Hepatocyte (in vitro differentiated cells): ENCODE measurements at places on chromosomes 2 and 18.

GRCh38 chr18:12242658-12243260 is 11.4 kb upstream of the CIDEA start:
- no peak for DNase-seq

DNA sequence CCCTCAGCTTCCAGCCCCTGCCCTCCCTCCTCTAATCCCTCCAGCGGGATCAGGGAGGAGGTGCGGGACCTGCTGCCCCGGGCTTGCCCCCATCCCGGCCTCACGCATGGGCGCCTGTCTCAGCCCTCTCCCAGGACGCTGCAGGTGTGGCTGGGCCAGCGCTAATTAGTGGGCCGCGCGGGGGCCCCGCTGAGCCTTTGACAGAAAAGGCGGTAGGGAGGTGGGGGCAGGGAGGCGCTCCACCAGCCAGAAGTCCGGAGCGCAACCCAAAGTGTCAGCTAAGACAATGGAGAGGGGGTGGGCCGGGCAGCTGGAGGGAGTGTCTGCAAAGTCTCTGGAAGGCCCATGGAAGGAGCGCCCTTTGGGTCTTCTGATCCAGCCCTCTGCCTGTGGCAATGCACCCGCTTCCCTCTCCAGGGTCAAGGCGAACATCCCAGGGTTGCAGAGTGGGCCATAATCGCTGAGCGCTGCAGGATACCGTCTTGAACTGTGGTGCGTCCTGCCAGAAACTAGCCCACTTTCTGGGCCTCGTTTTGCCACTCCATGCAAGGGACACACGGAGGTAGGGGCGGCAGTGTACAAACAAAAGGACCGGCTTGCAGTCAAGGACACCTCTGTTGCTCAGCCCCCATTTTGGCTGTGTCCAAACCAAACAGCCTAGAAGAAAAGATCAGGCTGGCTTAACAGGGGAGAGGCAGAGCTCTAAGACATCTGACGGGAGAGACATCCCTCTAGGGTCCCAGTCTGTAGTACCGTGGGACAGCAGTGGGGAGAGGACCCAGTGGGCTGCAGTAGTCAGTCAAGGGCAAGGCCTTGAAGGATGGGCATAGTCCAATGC is 3.5 kb downstream of the ATP6V1B1 start:
- peak; percentile 5 for DNase-seq

DNA sequence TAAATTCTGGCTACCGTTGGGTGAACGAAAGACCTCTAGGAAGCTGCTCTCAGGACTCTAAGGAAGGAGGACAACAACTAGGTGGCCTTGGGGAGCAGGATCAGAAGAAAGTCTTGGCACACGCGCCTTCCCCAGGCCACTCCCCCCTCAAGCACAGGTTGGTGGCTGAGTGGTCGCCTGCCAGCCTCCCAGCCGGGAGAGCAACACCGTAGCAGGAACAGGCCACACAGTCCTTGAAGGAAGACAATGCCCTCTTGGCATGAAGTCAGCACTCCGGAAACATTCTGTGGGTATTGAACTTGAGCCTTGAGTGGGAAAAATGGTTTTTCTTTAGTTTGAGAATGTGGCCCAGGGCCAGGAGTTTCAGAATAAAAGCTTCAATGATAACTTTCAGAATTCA is 87.4 kb upstream of the AGAP1 start:
- no peak for DNase-seq

DNA sequence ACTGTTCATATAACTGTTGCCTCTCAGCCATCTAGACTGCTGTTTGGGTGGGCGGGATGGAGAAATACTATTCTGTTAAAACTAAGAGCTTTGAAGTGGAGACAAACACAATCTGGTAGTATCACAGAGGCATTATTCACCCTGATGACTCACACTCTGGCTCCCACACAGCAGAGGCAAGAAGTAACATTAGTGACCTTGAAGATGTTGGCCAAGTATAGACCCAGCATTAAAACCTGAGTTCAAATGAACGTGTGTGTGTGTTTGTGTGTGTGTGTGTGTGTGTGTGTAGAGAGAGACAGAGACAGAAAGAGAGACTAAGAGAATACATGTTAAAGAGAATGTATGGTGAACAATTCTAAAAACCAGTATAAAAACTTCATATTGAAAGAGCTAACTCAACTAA is 22.5 kb upstream of the ACVR1 start:
- peak; percentile 56 for DNase-seq

DNA sequence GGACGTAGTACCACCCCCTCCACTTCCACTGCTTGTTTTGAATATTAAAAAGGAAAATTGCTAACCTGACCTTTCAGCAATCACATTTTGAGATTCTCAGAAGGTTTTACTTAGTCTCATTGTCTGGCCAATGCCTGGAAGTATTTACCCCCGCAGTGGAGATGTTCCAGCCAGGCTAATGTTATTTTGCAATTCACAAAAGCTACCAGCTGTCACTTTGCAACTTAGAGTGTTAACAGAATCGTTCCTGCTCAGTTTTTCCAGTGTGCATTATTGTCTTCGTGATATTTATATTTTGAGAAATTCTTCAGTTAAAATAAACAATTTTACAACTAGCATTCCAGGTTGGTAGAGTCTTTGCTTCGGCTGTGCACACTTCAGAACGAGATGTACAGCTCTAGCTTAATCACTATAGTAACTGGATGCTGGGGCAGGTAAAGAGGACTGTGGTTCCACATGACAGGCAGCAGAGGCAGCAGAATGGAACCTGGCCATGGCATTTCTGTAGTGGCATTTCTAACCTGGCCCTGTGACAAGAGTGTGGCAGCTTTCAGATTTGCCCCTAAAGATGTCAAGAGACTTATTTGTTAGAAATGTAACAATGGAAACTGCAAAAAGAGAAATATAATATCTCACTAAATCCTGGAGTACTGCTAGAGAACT is 85.1 kb downstream of the DTNA start:
- no peak for DNase-seq

GRCh38 chr2:125310657-125311364 is 1285.7 kb downstream of the CNTNAP5 start:
- DNase-seq: no peak

- no peak for DNase-seq
Observed at GRCh38 chr2:10768063-10768507, 44.5 kb downstream of the PDIA6 start.

- peak; percentile 37 for DNase-seq
Observed at GRCh38 chr2:23069923-23070322, 315.1 kb upstream of the KLHL29 start.

GRCh38 chr2:99403084-99403483 is 65.9 kb downstream of the EIF5B start:
- no peak for DNase-seq

GRCh38 chr2:232925153-232925820 is 55.2 kb downstream of the SNORC start:
- DNase-seq: no peak

- no peak for DNase-seq
Observed at GRCh38 chr2:37349231-37349860, 4.9 kb downstream of the QPCT start.

DNA sequence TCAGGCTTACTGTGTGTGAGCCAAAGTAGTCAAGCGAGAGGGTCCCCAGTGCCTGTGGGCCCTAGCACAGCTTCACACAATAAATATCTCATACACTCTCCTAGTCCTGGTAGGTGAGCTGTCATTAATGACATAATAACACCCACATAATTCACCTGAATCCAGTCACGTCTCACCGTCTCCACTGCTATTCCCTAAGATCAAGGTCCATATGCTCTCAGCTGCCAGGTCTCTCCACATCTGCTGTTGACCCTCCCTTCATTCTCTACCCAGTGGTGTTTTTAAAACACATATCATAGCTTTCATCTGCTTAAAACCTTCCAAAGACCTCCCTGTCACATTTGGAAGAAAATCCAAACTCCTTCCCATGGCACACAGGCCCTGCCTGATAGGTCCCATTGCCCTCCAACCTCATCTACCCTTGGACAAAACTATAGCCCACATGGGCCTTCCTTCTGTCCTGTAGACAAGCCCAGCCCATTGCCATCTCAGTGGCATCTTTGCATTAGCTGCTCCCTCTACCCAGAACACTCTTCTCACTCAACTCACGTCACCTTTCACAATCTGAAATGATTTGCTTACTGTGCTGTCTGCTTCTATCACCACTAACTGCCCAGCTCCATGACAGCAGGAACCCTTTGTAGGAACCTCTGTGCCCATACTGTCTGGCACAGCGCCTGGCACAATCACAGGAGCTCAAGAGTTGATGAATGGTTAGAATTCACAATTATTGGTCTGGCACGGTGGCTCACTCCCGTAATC is 7.5 kb downstream of the KCNG3 start:
- DNase-seq: no peak

GRCh38 chr2:55592130-55592529 is 25.3 kb downstream of the PPP4R3B start:
- DNase-seq: no peak

GRCh38 chr2:58562276-58562675 is 321.2 kb upstream of the FANCL start:
- no peak for DNase-seq

GRCh38 chr2:65960953-65961352 is 474.0 kb upstream of the MEIS1 start:
- DNase-seq: no peak

GRCh38 chr2:230419181-230419580 is 3.2 kb downstream of the SP100 start:
- no peak for DNase-seq

DNA sequence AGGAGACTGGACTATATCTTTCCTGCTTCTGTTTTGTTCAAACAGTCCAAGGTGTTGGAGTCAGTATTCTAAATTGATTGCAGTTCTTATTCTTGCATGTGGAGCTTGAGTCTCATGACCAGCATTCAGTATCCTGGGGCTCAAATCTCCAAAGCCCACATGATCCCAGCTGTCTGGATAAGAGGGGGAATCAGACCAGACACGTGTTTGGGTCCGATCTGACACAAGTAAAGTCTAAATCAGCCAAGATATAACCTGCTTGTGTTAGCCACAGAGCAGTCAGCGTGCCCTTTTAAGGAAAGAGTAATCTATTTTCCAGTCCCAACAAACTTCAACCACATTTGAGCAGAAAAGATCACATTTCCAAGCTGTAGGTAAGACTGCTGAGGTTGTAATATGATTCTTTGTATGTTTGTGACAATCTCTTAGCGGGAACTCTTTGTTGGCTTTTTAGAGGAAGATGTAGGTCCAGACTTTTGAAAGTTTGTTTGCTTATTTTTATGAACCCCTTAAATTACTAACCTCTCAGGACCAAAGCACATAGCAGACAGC is 334.6 kb downstream of the SLC4A3 start:
- DNase-seq: no peak

DNA sequence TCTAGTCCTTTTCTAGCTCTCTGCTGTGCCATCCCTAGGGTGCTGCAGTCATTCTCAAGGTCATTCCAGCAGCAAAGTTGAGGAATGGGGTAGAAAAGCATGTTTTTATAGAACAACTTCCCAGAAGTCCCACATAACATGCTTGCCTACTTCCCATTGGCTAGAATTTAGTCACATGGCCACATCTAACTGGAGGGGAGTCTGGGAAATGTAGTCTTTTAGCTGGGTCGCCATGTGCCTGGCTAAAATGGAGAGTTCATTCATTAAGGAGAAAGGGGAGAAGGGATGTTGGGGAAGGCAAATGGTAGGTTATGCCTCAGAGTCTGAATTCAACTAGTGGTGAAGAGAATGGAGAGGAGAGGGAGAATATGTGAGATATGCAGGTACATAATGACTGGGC is 85.7 kb downstream of the SLC4A3 start:
- no peak for DNase-seq

DNA sequence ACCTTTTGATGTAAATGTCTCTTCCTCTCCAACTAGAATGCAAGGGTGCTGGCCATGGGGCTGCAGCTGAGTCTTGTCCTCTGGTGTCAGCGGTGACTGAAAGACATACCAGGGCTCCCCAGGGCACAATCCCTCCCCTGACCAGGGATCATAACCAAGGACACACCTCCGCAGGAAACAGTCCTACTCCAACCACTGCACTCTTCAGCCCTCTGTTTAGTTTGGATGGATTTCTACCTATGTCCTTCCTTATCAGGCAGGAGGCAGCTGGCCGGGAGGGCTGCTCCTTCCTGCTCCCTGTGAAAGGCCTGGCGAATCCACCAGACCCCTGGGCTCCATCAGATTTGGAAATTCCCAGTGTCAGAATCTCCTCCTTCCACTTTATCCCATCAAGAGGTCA is 185.2 kb upstream of the ID2 start:
- DNase-seq: no peak

DNA sequence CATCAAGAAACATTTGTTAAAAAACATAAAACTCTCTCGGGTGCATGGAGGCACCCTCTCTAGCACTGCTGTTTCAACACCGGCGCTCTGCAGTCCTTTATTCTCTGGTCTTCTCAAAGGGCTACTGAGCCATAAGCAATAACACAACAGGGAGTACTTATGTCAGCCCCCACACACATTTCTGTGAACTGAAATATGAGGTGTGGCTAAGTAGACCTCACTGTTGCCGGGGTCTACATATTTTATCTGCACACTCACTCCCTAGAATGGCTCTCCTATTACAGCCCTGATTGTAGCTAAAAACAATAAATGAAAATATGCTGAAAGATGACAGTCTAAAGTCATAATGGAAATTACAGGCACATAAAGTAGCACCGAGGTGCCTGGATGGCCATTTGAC is 235.1 kb downstream of the GRB14 start:
- no peak for DNase-seq
